Common myeloid progenitor, CD34-positive (primary cell): ENCODE measurements at places on chromosomes 6 and 20.

DNA sequence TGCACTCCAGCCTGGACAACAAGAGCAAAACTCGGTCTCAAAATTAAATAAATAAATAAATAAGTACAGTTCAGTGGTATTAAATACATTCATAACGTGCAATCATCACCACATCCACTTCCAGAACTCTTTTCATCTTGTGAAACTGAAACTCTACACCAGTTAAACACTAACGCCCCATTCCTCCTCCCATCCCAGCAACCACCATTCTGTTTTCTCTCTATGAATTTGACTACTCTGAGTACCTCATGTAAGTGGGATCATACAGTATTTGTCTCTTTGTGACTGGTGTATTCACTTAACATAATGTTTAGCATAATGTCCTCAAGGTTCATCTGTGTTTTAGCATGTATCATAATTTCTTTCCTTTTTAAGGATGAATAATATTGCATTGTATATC lies 29.1 kb upstream of the SCML4 start:
- DNase-seq = no peak

DNA sequence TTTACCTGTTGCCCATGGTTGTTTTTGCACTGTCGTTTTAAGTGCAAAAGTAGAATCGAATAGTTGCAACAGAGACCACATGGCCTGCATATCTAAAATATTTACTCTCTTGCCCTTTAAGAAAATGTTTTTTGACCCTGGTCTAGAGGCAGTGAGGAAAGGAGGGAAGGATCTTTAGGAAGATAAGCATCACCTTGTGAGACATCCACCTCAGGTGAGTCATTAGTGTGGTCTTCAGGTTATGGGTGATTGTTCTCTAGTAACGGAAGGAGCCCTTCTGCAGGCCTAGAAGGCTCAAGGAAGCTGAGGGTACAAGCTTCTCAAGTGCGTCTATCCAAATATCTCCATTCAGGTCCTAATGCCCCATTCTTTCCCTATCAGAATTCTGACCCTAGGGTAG lies 6.6 kb upstream of the RAB44 start:
- no peak for DNase-seq

- no peak for DNase-seq
These were observed 79.4 kb downstream of the SNX5 start for GRCh38 chr20:17889226-17889625.

DNA sequence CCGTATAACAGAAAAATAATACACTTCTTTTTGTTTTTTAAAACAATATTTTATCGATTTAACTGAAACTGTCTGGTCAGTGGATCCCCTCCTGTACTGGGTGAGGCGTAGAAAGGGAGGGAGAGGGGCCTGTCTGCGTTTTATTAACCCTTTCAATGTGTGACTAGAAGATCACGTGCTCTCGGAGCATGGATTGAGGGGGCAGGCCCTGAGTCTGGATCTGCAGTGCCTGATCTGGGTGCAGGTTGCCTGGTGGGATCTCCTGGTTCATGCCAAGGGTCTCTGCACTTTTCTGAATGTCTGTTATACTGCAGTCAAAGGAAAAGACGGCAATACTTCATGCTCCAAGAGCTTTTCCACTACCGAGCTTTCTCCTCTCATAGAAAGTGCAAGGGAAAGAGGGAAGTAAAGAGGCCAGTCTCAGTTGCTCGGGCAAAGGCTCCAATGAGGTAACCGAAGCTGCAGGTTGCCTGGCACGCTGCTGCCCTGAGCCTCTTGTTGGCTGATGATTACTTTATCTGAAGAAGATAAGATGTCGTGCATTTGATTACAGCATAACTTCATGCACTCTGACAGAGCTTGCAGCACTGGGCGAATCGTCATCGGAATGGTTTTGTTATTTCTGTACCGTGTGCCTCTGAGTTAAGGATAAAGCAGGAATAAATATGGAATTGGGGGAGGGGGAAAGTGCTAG lies 167.5 kb upstream of the PMEPA1 start:
- DNase-seq = no peak

- no peak for DNase-seq
These were observed 40.3 kb downstream of the MDFI start for GRCh38 chr6:41678511-41679084.

GRCh38 chr6:13716955-13717295 lies 5.3 kb upstream of the RANBP9 start:
- no peak for DNase-seq

- DNase-seq = no peak
These were observed 39.4 kb upstream of the EEF1A1 start for GRCh38 chr6:73560182-73560732.

GRCh38 chr20:54643761-54644160 lies 168.4 kb downstream of the DOK5 start:
- DNase-seq = no peak

- DNase-seq = no peak
These were observed 21.5 kb downstream of the FOXC1 start for GRCh38 chr6:1631251-1631650.

- no peak for DNase-seq
These were observed 18.0 kb upstream of the DSE start for GRCh38 chr6:116352515-116353471.

DNA sequence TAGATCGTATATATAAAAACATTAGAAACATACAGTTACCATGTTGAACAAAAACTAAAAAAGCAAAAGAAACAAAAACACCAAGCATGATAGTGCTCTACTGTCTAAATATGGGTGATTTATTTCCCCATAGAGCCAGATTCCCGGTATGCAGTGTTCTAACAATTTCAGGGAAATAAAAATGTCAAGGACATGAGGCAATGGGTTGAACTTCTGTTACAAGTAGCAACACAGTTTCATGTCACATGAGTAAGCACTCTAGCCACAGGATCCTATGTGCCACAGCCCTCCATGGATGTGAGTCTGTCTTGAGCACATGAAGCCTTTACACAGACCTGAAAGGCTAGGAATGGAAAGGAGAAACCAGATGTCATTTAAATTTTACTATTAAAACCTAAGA lies 96.0 kb downstream of the MAP3K5 start:
- DNase-seq = no peak
